ENCODE measurements at places on chromosomes 1 and 21. TPM values are rescaled to one million over a fixed set of nuclear protein-coding genes. Genes with fewer than 3 reads are reported as not detected.

Gene SLC9C2
- not detected for polyA plus RNA-seq

Gene TRIM62
- 4.6 TPM for polyA plus RNA-seq

Gene BEST4
- polyA plus RNA-seq: 0.26 TPM

Gene CDKN2C
- 15.7 TPM for polyA plus RNA-seq

Gene NBPF6
- not detected for polyA plus RNA-seq

Gene AVPR1B
- polyA plus RNA-seq: not detected

Gene PHTF1
- 1.6 TPM for polyA plus RNA-seq

Gene S100A7A
- 1.3 TPM for polyA plus RNA-seq

Gene MYOM3
- polyA plus RNA-seq: 0.27 TPM

Gene LHX8
- polyA plus RNA-seq: 0.28 TPM

Gene GJB5
- polyA plus RNA-seq: 46.0 TPM

Gene ETNK2
- polyA plus RNA-seq: 16.1 TPM

Gene C1orf87
- not detected for polyA plus RNA-seq

Gene SLC2A5
- 3.5 TPM for polyA plus RNA-seq

Gene ARHGAP29
- 2.7 TPM for polyA plus RNA-seq

Gene CTNNBIP1
- 242 TPM for polyA plus RNA-seq

Gene GNAT2
- polyA plus RNA-seq: not detected

Gene CHRM3
- 1.7 TPM for polyA plus RNA-seq

Gene FAM78B
- polyA plus RNA-seq: 0.24 TPM

Gene ILDR2
- polyA plus RNA-seq: 0.06 TPM

Gene DENND4B
- polyA plus RNA-seq: 31.6 TPM

Gene DHRS3
- polyA plus RNA-seq: 83.7 TPM

Gene HSPB7
- polyA plus RNA-seq: 6.6 TPM

Gene LRRC53
- not detected for polyA plus RNA-seq

Gene HYI
- polyA plus RNA-seq: 22.8 TPM

Gene PTPRC
- 3.0 TPM for polyA plus RNA-seq

Gene POFUT2
- polyA plus RNA-seq: 6.4 TPM

Gene SMIM1
- polyA plus RNA-seq: 1.9 TPM

Gene G0S2
- polyA plus RNA-seq: 5.1 TPM

Gene MROH7
- polyA plus RNA-seq: 0.80 TPM

Measured in esophagus (tissue), 2 donors.